DND-41 (cell line): ENCODE measurements at places on chromosomes 5 and 9.

DNA sequence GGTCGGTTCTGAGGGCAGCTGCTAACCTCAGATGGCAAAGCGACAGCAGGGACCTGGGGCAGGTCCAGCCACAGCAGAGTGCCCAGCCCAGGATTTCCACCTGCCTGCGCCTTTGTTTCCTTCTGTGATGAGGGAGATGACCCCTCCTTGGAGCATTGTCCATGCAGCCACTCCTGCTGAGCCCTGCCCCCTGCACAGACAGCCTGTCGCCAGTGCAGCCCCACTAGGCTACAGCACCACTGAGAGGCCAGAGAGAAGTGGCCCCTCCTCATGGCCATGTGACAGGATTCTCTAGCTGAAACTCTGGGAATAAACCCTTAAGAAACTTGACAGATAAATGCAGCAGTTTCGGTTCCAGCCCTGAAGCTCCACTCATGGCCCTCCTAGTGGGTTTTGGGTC lies 10.5 kb upstream of the MRNIP start:
- no peak overlapping the region for H3K27ac ChIP-seq
- no peak overlapping the region for H3K4me3 ChIP-seq
- DNase-seq, result no peak
- peaks cover 88% of the 10 kb centered on the region for H3K36me3 ChIP-seq
- no peaks in the 10 kb centered on the region for H3K4me1 ChIP-seq

GRCh38 chr9:89536145-89536574 lies 38.2 kb upstream of the SEMA4D start:
- H3K4me1 ChIP-seq, result peaks cover 55% of the 10 kb centered on the region
- no peaks in the 10 kb centered on the region for H3K36me3 ChIP-seq

DNA sequence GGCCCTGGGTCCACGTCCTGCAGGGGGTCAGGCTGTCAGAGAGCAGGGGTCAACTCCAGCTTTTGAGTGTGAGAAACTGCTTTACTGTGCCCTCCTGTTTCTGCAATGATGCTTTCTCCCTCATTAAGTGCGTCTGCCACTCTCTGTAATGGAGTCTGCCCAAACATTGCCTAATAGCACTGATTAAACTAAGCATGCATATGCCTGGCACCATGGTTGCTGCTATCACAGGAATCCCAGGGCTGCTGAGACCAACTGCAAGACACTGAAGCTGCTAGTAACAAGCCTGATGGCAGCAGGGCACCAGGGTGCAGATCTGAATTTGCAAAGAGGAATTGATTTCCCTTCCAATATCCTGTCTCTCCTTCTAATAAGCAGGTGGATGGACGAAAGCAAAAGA lies 125.3 kb downstream of the SLC24A2 start:
- no peaks in the 10 kb centered on the region for H3K36me3 ChIP-seq
- H3K4me1 ChIP-seq, result no peaks in the 10 kb centered on the region
- H3K27ac ChIP-seq, result no peak overlapping the region
- no peaks in the 10 kb centered on the region for H3K27me3 ChIP-seq

GRCh38 chr5:178483620-178484019 lies 106.6 kb downstream of the COL23A1 start:
- peaks cover 17% of the 10 kb centered on the region for H3K4me1 ChIP-seq
- no peaks in the 10 kb centered on the region for H3K27me3 ChIP-seq
- H3K4me3 ChIP-seq, result peak overlapping the region; percentile 46

DNA sequence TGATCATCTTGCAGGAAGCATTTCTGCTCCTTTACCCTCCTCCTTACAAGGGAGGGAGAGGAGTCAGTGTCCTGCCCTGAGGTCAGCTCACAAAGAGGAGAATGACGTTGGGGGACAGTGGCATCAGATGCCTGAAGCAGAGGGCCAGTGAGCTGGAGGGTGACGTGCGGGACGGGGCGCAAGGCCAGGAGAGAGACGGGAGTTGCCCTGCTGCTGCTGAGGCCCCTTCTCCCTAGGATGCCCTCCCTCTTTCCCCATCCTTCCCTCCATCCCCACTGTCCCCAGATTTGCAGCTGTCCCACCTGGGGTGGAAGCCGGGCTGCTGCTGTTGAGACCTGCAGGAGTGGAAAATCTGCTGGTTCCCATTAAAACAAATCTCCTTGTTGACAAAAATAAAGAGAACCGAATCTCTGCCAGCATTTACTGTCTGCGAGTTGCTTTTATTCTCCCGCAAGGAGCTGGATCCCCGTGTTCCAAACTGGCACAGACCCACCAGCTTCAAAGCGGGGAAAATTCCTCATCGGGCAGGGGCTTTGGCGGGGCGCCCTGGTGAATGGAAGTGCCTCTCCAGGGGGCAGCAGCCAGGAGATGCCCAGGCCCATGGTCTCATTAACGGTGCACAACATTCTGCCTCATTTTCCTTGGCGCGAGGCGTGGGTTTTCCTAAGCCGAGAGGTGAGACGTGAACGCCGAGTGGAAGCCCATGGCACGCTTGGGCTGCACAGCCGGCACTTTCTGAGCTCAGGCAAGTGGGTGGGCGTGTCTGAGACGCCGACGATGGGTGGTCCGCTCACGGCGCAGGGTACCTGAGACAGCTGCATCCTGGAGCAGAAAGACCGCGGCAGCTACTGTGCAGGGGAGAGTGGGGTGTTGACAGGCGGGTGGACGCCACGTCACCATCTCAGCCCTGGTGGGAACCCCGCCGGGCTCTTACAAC lies 13.9 kb upstream of the COL5A1 start:
- DNase-seq, result no peak
- no peaks in the 10 kb centered on the region for H3K36me3 ChIP-seq
- H3K27me3 ChIP-seq, result peaks cover 9% of the 10 kb centered on the region
- H3K27ac ChIP-seq, result no peak overlapping the region
- no peaks in the 10 kb centered on the region for H3K4me1 ChIP-seq

- no peaks in the 10 kb centered on the region for H3K27me3 ChIP-seq
- no peak for DNase-seq
- H3K4me1 ChIP-seq, result no peaks in the 10 kb centered on the region
- H3K36me3 ChIP-seq, result no peaks in the 10 kb centered on the region
- H3K4me3 ChIP-seq, result no peak overlapping the region
Measured at GRCh38 chr9:88258601-88259000, 120.3 kb upstream of the SPATA31C2 start.

DNA sequence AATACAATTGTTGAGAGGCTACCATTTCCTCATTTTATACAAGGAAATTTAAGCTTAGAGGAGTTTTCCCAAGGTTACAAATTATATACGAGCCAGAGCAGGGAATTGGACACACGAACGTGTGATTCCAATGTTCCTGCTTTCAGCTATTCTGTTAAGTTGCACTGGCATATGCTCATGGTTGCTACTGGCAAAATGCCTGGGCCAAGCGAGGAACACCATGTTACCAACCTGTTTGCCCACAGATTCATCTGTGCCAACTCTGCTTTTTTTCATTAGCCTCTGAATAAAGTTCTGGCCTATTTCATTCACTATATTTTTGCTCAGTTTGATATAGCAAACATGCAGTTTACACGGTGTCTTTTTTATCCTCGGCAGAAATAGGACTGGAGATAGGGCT lies 5.1 kb upstream of the C5orf46 start:
- H3K4me1 ChIP-seq, result no peaks in the 10 kb centered on the region
- H3K36me3 ChIP-seq, result no peaks in the 10 kb centered on the region
- no peak for DNase-seq
- no peak overlapping the region for H3K27ac ChIP-seq
- no peak overlapping the region for H3K4me3 ChIP-seq

- no peaks in the 10 kb centered on the region for H3K27me3 ChIP-seq
- DNase-seq, result no peak
- H3K4me1 ChIP-seq, result no peaks in the 10 kb centered on the region
- H3K36me3 ChIP-seq, result no peaks in the 10 kb centered on the region
Measured at GRCh38 chr5:149421834-149422233, 42.7 kb upstream of the IL17B start.

- H3K36me3 ChIP-seq, result no peaks in the 10 kb centered on the region
- peaks cover 4% of the 10 kb centered on the region for H3K27me3 ChIP-seq
- no peaks in the 10 kb centered on the region for H3K4me1 ChIP-seq
- H3K4me3 ChIP-seq, result no peak overlapping the region
- no peak for DNase-seq
Measured at GRCh38 chr5:147177125-147177840, 57.5 kb upstream of the STK32A start.

GRCh38 chr5:133925866-133926488 lies 42.4 kb downstream of the C5orf15 start:
- no peaks in the 10 kb centered on the region for H3K36me3 ChIP-seq
- H3K27ac ChIP-seq, result no peak overlapping the region
- H3K27me3 ChIP-seq, result peaks cover 13% of the 10 kb centered on the region
- no peaks in the 10 kb centered on the region for H3K4me1 ChIP-seq
- no peak overlapping the region for H3K4me3 ChIP-seq

DNA sequence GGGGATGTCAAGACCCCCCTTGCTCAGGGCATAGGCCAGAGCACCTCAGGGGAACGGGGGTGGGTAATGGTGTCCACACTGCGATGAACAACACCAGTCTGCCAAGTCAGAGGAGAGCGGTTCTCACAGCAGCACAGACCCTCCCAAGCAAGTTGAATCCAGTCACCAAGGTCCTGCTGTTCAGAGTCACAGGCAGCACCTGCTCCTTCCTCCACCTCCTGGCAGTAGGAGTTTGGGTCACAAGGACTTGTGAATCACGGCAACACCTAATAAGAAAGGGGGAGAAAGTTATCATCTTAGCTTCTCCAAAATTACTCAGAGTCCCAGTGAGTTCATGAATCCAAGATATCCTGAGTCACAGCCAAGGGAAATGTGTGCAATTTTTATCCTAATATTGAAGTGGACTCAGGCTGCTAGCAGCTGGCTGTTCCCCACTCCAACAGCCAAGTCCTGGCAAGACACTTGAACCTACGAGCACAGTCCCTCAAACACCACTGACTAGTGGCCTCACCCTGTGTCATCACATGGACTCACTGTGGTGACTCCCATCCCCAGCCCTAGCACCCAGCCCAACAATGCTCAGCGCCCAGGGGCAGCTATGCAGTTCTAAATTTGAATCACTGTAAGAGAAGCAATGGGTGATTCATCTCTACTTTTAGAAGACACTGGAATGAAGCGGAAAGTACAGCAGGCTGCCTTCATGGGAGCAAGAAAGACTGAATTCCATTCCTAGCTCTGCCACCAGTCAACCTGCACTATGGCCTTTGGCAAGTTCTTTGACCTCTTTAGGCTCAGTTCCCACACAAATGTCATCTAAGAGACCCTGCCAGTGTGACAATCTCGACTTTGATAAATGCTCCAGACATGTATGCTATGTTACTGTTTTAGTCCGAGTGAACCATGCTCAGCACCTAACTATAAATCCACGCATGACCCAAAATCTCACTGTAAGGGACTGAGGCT lies 113.7 kb downstream of the KLHL3 start:
- peaks cover 2% of the 10 kb centered on the region for H3K27me3 ChIP-seq
- no peak overlapping the region for H3K27ac ChIP-seq
- H3K4me3 ChIP-seq, result no peak overlapping the region
- no peak for DNase-seq

- H3K4me1 ChIP-seq, result no peaks in the 10 kb centered on the region
- DNase-seq, result no peak
Measured at GRCh38 chr5:107990881-107991810, 320.4 kb upstream of the EFNA5 start.

DNA sequence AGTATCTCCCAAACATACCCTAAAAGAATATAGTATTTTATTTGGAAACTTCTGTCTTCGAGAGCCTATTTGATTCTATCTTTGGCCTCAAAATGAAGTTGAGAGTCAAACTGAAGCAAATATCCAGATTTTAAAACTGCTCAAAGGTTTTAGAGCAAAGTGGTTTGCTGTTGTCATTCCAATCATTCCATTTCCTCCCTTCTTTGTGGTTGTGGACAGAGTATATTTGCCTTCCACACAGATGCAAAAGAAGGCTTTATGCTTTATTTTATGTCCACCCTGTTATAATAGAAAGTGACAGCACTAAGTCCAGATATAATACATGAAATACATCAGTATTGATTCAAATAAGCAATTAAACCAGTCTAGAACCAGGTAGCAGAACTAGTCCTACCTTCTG lies 12.4 kb downstream of the GZMK start:
- H3K4me3 ChIP-seq, result no peak overlapping the region
- no peaks in the 10 kb centered on the region for H3K27me3 ChIP-seq
- no peaks in the 10 kb centered on the region for H3K36me3 ChIP-seq
- H3K4me1 ChIP-seq, result peaks cover 40% of the 10 kb centered on the region

DNA sequence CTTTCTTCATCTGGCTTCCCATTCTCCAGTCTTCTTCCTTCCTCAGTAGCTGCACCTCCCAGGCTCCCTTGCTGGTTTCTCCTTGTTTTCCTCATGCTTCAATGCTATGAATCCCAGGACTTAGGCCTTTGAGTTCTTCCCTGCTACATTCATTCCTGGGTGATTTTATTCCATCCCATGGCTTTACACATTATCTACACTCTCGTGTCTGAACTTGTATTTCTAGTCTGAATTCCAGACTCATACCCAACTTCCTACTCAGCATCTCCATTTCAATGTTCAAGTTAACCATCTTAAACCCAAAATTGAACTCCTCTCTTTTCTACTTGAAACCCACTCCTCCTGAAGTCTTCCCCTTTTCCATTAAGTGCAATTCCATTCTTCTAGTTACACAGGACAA lies 20.0 kb downstream of the SLC24A2 start:
- no peaks in the 10 kb centered on the region for H3K36me3 ChIP-seq
- DNase-seq, result no peak
- H3K4me1 ChIP-seq, result no peaks in the 10 kb centered on the region
- no peak overlapping the region for H3K27ac ChIP-seq
- H3K4me3 ChIP-seq, result no peak overlapping the region
- H3K27me3 ChIP-seq, result no peaks in the 10 kb centered on the region

- H3K27ac ChIP-seq, result no peak overlapping the region
- H3K36me3 ChIP-seq, result peaks cover 9% of the 10 kb centered on the region
- no peak for DNase-seq
- no peaks in the 10 kb centered on the region for H3K27me3 ChIP-seq
Measured at GRCh38 chr9:93119953-93120845, 13.9 kb downstream of the NINJ1 start.

DNA sequence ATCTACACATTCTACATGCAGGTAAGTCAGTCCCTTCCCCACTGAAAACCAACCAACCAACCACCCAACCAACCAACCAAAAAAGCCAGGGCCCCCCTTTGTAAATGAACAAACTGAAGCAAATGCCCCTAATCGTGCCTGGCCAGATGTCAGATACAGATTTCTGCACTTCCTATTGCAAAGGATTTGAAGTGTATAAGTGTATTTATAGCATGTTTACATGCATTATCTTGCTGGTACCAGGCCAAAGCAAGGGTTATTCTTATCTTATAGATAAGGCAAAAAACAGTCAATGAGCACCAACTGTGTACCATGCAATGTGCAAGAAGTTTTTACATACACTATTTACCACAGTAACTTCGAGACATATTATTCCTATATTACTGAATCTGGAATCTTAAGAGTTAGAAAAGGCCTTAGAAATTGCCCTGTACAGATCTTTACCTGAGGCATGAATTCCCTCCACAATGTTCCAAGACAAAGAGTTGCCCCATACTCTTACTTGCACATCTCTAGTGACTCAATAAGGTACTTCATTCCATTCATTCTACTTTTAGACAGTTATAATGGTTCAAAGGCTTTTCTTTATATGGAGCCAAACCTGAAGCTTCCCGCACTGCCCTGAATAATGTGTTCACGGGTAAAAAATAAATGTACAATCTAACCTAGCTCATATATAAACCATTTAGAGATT lies 51.7 kb upstream of the NR5A1 start:
- no peak overlapping the region for H3K27ac ChIP-seq
- no peak for DNase-seq
- H3K27me3 ChIP-seq, result no peaks in the 10 kb centered on the region
